ENCODE measurements at places on chromosomes 1 and 21. TPM values are rescaled to one million over a fixed set of nuclear protein-coding genes. Genes with fewer than 3 reads are reported as not detected.

DNA sequence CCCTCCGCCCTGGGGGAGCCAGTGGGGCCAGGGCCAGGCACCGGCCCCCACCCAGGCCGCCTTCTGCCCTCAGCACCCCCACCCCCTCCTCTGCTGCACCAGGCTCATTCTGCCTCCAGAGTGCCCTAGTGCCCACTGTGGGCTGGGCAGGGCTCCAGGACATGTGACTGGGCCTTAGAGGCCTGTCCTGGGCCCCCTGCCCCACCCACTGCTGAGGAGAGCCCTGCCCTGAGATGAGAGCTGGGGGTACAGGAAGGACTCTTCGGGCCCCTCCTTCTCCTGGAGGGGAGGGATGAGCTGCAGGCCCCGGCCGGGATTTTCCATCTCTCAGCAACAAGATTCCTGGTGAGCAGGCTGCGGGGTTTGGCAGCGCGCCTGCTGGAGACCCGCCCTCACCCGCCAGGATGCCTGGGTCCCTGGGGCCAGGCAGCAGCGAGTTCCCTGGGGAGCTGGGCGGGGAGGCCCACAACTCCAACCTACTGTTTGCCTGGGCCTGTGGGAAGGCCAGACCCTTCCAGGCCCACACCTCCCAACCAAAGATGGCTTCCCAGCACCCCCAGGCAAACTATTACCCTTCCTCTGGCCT lies 14.0 kb downstream of the AHDC1 start:
- no peak for DNase-seq

GRCh38 chr21:13937236-13937635 lies 273.5 kb downstream of the LIPI start:
- DNase-seq, result no peak

- peak; percentile 41 for DNase-seq
Observed at GRCh38 chr21:42467140-42467983, 28.7 kb downstream of the RSPH1 start.

The SAMD11 gene
- total RNA-seq, result 3.0 TPM
